ENCODE measurements at places on chromosomes 2 and 18. TPM values are rescaled to one million over a fixed set of nuclear protein-coding genes. Genes with fewer than 3 reads are reported as not detected.

Gene TRIM43
- polyA plus RNA-seq = not detected

Gene GPAT2
- 11.7 TPM for polyA plus RNA-seq

Gene BMP10
- polyA plus RNA-seq = not detected

Gene CGREF1
- polyA plus RNA-seq = not detected

Gene RTP5
- not detected for polyA plus RNA-seq

Gene SPATS2L
- 0.13 TPM for polyA plus RNA-seq

Gene HJURP
- 0.65 TPM for polyA plus RNA-seq

Gene RAB6C
- 0.07 TPM for polyA plus RNA-seq

Gene GAL3ST2
- polyA plus RNA-seq = 0.10 TPM

Gene SP9
- polyA plus RNA-seq = not detected

Gene FOXI3
- polyA plus RNA-seq = not detected

Gene LMAN1
- 13.7 TPM for polyA plus RNA-seq

Gene LGALSL
- 0.40 TPM for polyA plus RNA-seq

Gene SULT1C2
- not detected for polyA plus RNA-seq

Gene RALBP1
- polyA plus RNA-seq = 18.0 TPM

Gene SIX2
- polyA plus RNA-seq = not detected

Gene KIF1A
- not detected for polyA plus RNA-seq

Gene DRC1
- not detected for polyA plus RNA-seq

Gene STAT1
- polyA plus RNA-seq = 20.3 TPM

Gene RESP18
- polyA plus RNA-seq = not detected

Gene KCNG3
- not detected for polyA plus RNA-seq

Gene RPRM
- polyA plus RNA-seq = not detected

Gene PID1
- 0.10 TPM for polyA plus RNA-seq

Gene MBOAT2
- polyA plus RNA-seq = 0.24 TPM

Gene LRATD1
- not detected for polyA plus RNA-seq

Gene SOCS6
- polyA plus RNA-seq = 0.53 TPM

Gene SPC25
- 0.16 TPM for polyA plus RNA-seq

Gene HOXD8
- not detected for polyA plus RNA-seq

Gene LIPG
- not detected for polyA plus RNA-seq

Gene DSEL
- 0.10 TPM for polyA plus RNA-seq

Gene FAM237A
- polyA plus RNA-seq = not detected

Gene MAL
- polyA plus RNA-seq = 3.0 TPM

Gene MAPRE3
- polyA plus RNA-seq = 9.8 TPM

Gene NTSR2
- polyA plus RNA-seq = not detected

Measured in B cell (primary cell).